ENCODE measurements at places on chromosomes 16 and 17. TPM values are rescaled to one million over a fixed set of nuclear protein-coding genes. Genes with fewer than 3 reads are reported as not detected.

TEX19 gene
- total RNA-seq = not detected

PRSS27 gene
- 4.5 TPM for total RNA-seq

RPH3AL gene
- 11.3 TPM for total RNA-seq

TUBB3 gene
- 23.7 TPM for total RNA-seq

TMEM100 gene
- total RNA-seq = not detected

CDRT15 gene
- not detected for total RNA-seq

KRT222 gene
- total RNA-seq = not detected
